Vagina (tissue), 2 donors: ENCODE measurements at places on chromosomes 5 and 9. TPM values are rescaled to one million over a fixed set of nuclear protein-coding genes. Genes with fewer than 3 reads are reported as not detected.

GRCh38 chr9:85884256-85884655, 56.7 kb upstream of the NAA35 start:
- DNase-seq = no peak

ANKDD1B gene
- total RNA-seq = not detected

OR1N2 gene
- not detected for total RNA-seq

DNA sequence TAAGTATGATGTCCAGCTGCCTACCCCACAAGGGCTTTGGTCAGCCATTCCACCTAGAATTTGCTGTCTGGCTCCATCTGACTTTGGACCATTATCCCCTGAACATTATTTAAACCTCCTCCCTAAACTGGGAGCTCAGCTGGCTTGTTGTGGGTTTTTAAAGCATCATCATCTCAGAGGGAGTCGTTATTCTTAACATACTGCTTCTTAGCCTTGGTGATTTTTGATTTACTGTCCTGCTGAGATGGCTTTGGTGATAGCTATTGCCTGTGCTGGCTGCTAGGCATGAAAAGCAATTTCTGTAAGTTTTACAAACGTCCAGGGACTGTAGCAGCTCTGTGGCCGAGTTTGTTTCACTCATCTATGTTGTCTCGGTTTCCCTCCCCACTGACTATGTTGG, 256.1 kb downstream of the NR3C1 start:
- DNase-seq = no peak

TNFSF8 gene
- total RNA-seq = 4.2 TPM

DNA sequence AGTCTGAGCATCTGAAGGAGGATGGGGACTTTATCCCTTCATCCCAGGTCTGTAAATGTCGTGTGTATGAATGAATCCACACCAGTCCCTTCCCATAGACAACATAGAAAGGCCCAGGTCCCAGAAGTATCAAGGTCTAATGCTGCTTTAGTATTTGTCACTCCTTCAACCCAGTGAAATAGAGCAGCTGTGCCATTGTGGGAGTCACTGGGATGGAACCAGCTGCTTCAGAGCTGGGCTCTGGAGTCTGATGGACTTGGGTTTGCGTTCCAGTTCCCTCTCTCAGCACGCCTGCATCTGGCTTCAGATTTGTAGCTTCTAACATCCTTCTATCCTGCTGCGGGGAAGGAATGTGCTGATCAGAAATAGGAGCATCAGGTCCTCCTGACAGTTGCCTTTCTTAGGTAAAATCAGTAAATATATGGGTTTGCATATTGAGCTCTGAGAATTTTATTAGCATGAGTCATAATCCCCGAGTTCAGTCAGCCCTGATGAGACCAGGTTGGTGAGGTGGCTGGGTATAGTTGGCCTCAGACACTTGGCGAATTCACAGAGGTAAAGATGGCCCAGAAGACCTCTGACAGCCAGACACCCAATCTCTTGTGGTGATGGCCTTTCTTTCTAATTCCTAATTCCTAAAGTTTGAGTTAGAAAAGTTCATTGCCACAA, 10.1 kb downstream of the ACO1 start:
- no peak for DNase-seq

DNA sequence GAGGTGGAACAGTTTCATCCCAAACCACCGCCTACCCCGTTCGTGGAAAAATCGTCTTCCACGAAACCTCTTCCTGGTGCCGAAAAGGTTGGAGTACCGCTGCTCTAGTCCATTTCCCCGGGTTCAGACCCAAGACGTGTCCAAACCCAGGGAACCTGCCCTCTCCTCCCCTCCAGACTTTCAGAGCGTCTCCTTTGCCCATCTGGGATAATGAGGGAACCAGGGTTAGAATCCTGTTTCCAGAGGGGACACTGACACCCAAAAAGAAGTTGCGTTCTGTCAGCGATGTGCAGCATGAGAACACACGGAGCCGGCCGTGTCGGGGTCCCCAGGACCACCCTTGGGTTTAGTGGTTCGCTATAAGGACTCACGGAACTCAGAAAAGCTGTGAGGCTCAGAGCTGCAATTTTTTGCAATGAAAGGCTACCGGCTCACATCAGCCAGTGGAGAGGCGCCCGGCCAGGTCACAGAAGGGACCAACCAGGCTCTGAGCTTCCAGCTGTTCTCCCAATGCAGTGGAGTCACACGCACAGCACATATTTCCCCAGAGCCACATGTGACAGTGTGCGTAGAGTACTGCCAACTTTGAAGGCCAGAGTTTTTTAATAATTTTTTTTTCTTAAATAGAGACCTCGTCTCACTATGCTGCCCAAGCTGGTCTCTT, 19.4 kb downstream of the LAMC3 start:
- DNase-seq = no peak

- DNase-seq = no peak
Observed at GRCh38 chr5:40928886-40929448, 19.7 kb downstream of the C7 start.

CDC20B gene
- total RNA-seq = not detected

DNA sequence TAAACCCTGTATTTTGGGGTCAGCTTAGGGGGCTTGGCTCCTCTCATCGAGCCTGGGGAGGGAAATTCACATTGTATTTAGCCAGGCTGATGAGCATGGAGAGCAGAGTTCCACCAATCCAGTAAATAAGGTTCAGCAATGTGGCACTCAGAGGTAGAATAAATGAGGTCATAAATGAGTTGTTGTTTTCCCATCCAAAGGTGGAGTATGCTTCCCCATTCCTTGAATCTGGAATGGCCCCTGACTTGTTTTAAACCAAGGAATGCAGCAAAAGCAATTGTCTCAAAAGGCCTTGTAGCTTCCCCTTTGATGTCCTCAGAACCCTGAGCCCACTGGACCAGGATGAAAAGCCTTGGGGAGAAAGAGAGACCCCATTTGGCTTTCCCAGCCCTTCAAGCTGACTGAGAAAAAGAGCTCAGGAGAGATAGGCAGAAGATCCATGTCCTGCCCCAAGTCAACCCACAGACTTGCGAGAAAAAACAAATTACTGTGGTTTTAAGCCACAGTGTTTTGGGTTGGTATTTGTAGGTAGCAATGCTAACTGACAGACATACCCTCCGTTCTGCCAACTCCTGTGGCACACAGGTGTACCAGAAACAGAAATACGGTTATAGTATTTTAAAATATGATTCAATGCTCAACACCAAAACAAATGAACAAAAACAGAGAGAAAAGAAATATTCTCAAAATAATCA, 566.0 kb upstream of the DMAC1 start:
- no peak for DNase-seq

GRCh38 chr9:89277454-89277853, 33.5 kb upstream of the CKS2 start:
- DNase-seq = no peak

- no peak for DNase-seq
Observed at GRCh38 chr5:80713631-80714030, 58.8 kb upstream of the DHFR start.

ELAVL2 gene
- 2.2 TPM for total RNA-seq

DNA sequence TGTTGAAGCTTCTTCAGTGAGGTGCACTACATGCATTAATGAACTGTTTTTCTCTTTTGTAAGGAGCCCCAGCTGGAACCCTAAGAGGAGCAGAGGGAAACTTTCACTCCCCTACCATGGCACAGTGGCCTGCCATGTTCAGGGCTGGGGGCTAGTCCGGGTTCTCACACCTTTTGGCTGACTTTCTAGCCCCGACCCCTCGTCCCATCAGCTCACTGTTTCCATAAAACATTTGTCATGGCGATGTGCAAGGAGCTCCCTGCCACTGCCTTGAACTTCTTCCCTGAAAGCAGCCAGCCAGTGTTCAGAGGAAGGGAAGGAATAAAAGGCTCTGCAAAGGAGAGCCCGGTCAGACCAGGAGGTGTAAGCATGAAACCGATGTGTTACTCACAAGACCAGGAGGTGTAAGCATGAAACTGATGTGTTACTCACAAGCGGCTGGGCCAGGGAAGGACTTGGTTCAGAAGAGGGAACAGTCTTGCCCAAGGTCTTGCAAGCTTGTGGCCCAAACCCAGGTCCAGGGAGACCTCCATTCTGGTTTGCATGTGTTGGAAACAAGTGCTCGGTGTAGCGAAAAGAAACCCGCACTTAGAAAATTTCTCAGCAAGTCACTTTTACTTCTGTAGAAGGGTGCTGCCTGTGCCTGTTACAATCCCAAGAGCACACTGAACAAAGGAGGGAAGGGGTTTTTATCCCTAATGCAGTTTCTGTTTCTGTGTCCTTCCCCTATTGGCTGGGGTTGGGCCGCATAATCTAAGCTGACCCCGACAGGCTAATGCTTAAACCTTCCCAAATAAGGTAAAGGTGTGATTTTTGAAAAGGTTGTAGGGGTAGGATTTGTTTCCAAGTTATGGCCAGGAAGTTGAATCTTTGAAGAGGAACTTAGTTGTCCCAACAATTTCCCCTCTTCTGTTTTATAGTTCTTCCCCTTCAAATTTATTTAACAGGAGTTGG, 3.4 kb upstream of the ABO start:
- no peak for DNase-seq

DNA sequence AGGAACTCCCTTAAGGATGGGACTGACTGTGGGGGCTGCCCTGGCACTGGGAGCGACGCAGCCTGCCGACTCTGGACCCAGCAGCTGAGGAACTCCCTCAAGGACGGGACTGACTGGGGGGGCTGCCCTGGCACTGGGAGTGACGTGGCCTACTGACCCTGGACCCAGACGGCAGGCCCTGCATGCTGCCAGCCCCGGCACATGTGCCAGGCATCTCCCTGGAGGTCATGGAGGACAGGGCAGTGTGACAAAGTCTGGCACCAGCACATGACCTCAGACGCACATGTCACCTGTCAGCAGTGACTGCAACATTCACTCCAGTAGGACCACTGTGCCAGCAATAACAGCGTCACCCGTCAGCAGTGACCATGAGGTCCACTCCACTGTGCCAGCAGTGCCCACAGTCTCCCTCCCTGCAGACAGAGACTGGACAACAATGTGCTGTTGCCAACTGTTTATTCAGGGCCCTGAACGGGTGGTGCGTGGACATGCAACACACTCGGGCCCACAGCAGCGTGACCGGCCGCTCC, 4.5 kb downstream of the FBXW5 start:
- DNase-seq = no peak

GRCh38 chr9:93585695-93586094, 9.3 kb downstream of the PHF2 start:
- DNase-seq = no peak

GRCh38 chr5:151383011-151383410, 35.7 kb upstream of the SLC36A2 start:
- DNase-seq = no peak

- no peak for DNase-seq
Observed at GRCh38 chr5:41539454-41539853, 29.1 kb upstream of the PLCXD3 start.
